Activated CD4-positive, alpha-beta T cell treated with anti-CD3 and anti-CD28 coated beads for 48 hours (primary cell): ENCODE measurements at places on chromosomes 5 and 9.
A peak's percentile ranks its signal among the peaks of the same experiment; 100 is the strongest.

DNA sequence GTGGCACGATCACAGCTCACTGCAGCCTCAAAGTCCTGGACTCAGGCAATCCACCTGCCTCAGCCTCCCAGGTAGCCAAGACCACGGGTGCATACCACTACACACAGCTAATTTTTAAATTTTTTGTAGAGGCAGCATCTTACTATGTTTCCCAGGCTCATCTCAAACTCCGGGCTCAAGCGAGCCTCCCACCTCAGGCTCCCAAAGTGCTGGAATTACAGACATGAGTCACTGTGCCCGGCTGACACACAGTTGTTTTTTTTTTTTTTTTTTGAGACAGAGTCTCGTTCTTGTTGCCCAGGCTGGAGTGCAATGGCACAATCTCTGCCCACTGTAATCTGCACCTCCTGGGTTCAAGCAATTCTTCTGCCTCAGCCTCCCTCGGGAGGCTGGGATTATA lies 70.1 kb upstream of the CNOT6 start:
- DNase-seq: no peak

GRCh38 chr9:94922098-94922607 lies 195.7 kb downstream of the AOPEP start:
- DNase-seq: no peak

- DNase-seq: no peak
Measured at GRCh38 chr5:73370640-73371583, 77.7 kb downstream of the FOXD1 start.

DNA sequence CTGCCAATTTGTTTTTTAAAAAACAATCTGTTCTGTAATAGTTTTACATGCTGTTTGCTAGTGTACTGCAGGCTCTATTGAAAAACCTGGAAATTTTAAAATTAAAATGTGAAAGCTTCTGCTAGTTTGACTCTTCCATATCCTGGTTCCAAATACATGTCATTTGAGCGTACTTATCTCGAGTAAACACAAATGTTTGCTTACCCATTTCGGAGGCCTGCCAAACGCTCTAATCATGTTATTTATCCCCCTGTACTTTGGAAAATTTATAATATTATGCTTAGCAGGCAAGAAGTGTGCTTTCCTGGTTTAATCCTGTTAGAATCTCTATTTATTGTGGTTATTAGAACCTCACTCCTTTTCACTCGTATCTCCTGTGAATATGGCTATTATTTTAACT lies 476.8 kb upstream of the CYLC2 start:
- DNase-seq: no peak

GRCh38 chr9:111483439-111483857 lies 735 bp downstream of the ECPAS start:
- peak; percentile 61 for DNase-seq

- no peak for DNase-seq
Measured at GRCh38 chr5:74040811-74041491, 415.0 kb downstream of the ARHGEF28 start.

DNA sequence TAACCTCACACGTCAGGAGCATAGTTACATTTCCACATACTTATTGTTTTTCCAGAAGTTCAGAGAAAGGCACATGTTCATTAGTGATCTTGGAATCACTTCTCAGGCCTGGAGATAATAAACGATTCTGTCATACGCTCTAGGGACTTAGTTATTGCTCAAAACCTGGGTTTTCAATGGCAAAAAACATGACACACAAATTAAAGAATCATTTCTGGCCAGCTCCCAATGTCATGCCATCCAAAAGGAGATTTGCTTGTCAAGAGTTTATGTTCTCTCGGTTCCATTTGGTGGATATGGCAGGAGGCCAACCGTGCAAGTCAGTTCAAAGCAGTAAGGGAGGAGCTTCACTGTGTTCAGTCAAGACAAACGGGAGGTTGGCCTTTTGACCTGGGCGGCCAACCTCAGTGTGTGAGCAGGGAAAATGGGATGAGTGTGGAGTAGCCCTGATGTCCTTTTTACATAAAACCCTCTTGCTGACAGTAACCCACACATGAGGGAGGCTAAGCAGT lies 123.4 kb downstream of the NXNL2 start:
- DNase-seq: no peak

DNA sequence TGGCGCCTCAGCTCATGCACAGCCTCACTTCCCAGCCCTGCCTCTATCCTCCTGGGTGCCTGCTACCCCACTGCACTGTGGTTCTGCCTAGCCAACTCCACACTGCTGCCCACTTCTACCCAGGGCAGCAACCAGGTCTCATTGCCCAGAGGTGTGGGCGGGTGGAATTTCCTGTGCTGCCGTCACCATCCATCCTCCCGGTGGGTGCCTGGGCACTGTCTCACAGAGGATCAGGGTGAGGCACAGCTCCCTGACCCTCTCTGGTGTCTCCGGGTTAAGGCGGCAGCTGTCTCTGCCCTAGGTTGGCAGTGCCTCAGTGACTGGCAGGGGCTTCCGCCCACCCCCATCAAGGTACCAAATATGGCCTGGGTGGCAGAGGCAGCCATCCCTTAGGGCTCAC lies 4.3 kb upstream of the MTMR12 start:
- DNase-seq: no peak

GRCh38 chr5:150134198-150134588 lies 21.5 kb downstream of the PDGFRB start:
- no peak for DNase-seq

DNA sequence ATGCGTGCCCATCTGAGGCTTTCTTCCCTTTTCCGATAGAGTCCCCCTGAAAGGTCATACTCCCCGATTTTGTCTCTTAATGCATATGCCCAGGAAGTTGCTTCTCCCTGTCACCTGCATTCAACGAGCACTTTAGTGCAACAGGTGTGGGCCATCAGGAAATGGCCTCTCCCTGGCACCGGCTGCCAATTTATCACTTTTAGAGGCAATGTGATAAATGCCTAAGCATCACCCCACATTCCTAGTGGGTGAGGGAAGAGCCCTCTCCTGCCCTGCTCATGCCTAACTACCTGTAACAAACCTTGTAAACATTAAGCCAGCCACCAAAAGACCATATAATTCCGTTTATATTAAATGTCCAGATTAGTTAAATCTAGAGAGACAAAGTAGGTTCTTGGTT lies 1.1 kb upstream of the SNAPC3 start:
- no peak for DNase-seq

- no peak for DNase-seq
Measured at GRCh38 chr5:132770476-132771159, 6.4 kb downstream of the SEPTIN8 start.

- no peak for DNase-seq
Measured at GRCh38 chr9:87214991-87215390, 267.7 kb upstream of the GAS1 start.

- DNase-seq: peak; percentile 74
Measured at GRCh38 chr9:15299374-15299939, 7.6 kb downstream of the TTC39B start.

GRCh38 chr5:73945505-73945904 lies 319.5 kb downstream of the ARHGEF28 start:
- DNase-seq: peak; percentile 42

DNA sequence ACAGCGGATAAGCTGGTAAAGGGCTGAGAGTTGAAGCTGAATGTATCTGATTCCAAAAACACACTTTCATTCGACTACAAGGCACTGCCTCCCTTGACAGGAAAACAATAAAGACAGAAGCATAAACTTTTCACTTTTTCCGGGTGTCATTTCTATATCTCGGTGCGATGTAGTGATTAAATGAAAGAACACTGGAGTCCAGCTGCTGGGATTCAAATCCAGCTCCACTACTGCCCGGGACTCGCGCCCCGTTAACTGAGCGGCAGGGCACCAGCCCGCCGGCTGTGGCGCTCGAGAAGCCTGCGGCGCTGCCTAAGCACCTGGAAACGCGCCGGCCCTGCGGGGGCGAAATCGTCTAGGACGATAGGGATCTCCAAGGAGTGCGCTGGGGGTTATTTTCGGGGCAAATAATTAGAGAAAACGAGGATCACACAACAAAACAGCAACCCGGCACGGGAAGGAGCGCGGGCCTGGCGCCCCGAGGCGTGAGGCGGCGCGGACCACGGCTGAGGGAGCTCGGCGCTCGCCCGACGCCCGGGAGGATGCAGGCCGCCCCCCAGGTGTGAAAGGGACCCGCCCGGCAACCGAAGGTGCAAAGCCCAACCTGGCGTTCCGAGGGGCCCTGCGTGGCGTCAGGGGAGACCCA lies 837 bp downstream of the UIMC1 start:
- DNase-seq: peak; percentile 83

DNA sequence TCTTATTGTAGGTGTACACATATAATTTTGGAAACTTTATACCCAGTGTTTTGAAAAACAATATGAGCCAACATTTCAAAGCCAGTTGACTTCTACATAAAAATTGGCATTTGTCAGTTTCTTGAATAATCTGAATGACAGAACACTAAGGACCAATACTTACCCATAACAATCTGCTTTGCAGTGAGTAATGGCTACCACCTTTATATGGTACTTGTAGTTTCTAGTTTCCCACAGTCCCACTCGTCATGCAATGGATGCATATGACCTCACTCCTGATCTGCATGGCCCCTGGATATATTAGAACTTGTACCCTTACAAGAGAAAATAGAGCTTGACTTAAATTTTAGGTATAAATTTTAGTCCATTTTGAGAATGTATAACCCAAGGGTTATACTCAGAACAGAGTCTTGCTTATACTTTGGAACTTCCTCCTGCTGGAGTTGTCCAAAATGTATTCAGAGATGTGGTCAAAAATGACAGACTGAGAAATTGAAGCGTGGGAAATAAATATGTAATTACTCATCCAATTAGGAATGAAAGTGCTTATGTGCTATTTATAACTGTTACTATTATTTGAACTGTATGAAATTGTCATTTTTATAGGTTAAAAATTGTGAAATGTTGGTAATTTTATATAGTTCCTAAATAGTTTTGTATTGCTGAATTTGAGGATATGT lies 19.5 kb downstream of the XRCC4 start:
- no peak for DNase-seq

DNA sequence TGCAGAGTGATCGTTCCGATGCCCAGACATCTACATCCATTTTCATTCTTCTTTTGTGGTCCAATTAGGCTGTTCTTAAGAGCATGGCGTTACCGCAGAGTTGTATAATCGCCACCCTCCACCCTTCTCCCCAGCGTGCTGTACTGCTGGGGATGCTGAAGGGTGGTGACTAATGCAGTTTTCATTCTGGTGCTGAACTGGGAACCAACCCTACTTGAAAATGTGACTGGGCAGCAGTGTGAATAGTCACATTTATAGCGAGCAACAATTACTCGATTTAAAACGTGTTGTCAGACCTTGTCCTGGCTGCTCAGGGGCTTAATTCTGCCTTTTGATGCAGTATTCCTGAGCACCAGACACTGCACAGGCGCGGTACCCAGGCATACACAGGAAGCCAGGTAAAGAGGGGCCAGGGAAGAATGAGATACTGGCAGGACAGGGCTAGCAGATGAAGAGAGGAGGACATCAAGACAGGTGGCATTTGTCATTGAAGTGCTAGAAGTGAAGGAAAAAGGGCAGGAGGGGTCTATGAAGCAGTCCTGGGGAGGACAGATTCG lies 719 bp upstream of the ISCA1 start:
- no peak for DNase-seq

DNA sequence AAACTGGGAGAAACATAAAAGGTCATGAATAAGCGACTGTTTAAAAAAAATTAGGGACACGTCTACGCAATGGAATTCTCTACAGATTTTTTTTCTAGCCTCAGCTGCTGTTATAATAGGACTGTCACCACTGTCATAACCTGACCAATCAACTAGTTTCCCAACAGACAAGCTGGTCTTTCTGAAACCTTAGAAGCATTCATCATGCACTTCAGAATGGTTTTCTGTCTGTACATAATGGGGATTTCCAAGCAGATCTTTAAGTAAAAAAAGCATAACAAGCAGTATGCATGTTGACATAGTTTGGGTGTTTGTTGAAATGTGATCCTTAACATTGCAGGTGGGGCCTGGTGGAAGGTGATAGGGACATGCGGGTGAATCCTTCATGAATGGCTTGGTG lies 58.3 kb upstream of the SEMA6A start:
- no peak for DNase-seq

DNA sequence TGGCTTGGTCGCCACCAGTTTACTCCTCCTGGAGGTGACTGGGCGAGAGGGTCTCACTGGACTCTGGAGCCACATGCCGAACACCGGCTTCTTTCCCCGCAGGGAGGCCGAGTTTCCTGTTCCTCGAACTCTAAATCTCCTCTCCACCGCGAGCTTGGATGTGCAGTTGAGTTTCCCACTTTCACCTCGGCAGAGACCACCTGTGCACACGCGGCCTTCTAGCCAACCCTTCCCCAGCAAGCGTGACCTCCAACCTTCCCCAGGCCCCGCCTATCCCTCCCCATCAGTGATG lies 380.1 kb downstream of the IRX2 start:
- no peak for DNase-seq

- DNase-seq: no peak
Measured at GRCh38 chr9:18382243-18382642, 91.7 kb upstream of the ADAMTSL1 start.

DNA sequence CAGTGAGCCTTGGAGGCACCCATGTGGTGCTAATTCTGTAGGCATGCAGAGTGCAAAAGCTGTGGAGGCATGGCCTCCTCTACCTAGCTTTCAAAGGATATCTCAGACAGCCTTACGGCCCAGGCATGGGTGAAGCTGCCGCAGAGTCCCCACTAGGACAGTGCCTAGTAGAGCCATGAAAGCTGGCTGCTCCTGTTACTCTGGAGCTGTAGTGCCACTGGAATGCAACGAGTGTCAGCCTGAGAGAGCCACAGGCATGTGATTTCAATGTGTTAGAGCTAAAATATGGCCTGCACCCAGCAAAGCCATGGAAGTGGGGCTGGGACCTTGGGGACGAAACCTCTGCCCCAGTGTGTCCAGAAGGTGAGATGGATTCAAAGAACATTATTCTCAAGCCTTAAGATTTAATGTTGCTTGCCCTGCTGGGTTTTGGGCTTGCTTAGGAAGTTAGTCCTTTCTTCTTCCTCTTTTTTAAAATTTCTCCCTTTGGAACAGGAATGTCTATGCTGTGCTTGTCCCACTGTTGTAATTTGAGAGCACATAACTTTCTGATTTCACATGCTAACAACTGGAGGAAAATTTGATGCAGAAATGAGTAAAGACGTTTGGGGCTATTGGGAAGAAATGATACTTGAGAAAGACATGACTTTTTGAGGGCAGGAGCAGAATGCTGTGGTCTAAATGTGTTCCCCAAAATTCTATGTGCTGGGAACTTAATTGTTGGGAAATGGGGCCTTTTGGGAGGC lies 298.4 kb downstream of the PSAT1 start:
- no peak for DNase-seq

GRCh38 chr5:50691399-50692016 lies 25.1 kb downstream of the PARP8 start:
- DNase-seq: no peak

- no peak for DNase-seq
Measured at GRCh38 chr5:4373051-4373820, 766.9 kb upstream of the ADAMTS16 start.

- DNase-seq: no peak
Measured at GRCh38 chr5:172082180-172082579, 75.7 kb upstream of the FBXW11 start.

- DNase-seq: no peak
Measured at GRCh38 chr9:73133022-73133651, 18.5 kb upstream of the ANXA1 start.

- no peak for DNase-seq
Measured at GRCh38 chr9:394347-395052, 179.8 kb downstream of the DOCK8 start.

- DNase-seq: no peak
Measured at GRCh38 chr5:141496038-141496437, 7.2 kb downstream of the PCDHGC5 start.
